ENCODE measurements at places on chromosomes 1 and 21.

- DNase-seq = no peak
These were observed 162.6 kb downstream of the RUNX1 start for GRCh38 chr21:34886240-34887104.

DNA sequence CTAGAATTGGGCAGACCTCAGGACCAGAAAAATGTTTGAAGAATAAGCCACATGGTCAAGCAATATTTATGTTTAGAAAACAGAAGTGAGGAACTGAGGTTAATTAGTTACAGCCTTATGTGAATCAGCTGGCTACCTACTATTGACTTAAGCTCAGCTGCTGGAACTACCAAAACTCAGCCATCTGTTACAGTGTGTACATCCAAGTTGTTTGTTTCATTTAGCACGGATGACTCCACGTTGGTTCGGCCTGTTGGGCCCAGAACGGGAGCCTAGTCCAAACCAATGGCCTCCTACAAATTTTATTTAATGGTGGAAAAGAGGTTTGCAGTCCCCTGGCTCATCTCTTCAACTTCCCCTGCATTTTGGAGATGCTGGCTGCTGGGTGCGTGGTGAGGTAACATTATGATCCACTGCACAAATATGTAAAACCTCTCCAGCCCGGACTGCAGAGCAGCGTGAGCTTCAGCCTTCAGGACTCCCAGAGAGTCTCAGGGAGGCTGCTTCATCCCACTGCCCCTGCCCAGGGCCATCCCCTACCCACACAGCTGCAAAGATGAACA is 143.4 kb downstream of the ZZZ3 start:
- peak; percentile 53 for DNase-seq

DNA sequence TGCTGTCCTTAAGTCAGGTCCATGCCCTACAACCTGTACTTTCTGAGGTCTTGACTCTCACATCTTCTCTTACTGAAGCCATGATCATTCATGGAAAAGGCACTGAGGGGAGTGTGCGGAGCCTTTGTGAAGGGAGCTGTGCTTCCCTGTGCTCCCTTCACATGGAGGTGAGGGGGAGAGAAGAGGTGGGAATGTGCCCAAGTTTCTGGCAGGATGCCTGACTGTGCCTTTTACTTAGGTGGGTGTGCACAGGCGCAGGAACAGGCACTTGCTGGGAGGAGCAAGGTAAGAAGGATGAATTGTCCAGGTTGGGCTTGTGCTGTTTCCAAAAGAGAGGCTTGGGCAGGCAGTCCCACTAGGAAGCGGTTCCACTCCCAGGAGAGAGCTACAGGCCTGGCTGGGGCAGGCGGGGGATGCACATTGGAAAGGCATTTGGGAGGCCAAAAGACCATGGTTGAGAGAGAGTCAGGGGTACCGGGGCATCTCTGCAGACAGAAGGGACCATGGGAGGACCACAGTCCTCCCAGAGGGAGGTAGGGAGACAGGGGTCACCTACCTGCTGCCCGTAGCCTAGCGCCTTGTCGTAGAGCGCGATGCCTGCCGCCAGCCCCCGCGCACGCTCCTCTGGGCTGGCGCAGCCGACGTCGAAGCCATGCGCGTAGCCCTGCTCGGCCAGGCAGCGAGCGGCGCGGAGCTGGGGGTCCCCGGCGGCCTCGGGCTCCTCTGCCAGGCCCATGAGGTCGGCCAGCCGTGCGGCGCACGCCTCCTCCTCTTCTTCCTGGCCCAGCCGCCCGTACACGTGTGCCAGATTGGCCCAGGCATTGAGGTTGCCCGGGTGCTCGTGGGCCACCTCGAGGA is 853 bp downstream of the TTC22 start:
- no peak for DNase-seq

DNA sequence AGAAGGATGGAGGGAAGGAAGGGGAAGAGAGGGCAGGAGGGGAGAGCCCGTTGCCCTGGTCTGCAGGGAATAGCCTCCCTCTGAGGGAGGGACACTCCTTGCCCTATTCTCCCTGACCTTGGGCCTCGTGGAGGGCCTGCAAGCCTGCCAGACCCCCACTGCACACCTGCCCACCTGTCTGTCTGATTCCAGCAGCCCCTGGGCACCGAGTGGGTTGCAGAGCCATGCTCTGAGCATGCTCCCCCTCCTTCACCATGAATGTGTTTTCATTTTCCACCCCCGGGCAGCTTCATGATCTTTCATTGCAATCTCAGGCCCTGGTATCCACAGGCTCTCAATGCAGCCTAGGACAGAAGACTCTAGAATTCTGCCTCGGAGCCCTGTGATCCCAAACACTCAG is 5.1 kb upstream of the NPHP4 start:
- DNase-seq = no peak

DNA sequence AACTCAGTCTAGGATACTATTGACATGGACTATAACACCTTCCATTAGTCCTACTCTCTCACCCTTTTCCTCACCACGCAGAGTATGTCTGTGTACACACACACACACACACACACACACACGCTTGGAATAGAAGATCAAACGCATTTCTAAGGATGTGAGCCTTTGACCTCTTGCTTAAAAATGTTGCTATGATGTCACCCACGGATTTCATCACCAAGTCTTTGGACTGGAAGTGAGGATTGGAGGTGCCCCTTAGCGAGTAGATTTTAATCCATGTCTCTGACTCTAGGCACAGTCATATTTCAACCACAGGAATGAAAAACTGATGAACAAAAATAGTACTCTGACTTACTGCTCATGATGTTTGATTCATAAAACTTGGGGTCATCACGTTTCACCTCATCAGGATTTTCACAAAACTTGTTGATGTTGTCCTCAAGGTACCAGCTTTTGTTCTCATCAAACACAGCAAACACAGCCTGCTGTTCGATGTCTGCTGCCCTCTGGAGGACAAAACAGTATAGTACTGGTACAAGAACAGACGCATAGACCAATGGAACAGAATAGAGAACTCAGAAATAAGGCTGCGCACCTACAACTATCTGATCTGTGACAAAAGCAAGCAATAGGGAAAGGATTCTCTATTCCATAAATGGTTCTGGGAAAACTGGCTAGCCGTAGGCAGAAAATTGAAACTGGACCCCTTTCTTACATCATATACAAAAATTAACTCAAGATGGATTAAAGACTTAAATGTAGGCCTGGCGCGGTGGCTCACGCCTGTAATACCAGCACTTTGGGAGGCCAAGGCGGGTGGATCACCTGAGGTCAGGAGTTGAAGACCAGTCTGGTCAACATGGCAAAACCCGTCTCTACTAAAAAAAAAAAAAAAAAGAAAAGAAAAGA is 39.9 kb downstream of the F5 start:
- peak; percentile 54 for DNase-seq

DNA sequence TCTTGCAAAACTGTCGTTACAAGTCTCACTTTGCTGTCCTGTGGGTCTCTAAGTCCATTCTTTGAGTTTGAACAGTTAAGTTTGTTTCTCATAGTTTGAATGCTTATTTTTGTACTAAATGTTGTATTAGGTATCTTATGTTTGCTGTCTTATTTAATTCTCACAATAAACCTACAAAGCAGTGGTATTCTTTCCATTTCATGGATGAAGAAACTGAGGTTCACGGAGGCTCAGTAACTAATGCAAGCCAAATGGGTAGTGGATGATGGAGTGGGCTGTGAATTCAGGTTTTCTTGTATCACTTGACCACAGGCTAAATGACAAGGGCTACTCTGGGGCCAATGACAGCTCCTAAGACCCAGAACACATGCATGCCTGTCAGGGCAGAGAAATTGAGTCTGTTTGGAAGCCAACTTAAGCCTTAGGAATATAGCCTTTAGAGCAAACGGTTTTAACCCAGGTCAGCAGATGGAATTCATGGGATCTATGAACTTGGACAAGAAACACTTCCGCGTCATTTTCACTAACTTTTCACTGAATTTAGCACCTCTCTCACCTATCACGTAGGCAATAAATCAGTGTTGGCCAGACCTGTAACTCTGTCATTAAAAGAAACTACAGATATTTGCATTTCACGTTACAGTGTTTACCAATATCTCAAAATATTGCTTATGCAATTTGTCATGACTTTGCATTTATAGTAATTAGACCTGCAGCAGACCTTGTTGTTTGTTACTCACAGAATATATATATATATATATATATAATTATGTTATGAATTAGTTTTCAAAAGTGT is 67.1 kb upstream of the TLR5 start:
- DNase-seq = no peak

GRCh38 chr21:46063227-46063626 is 34.7 kb upstream of the COL6A2 start:
- no peak for DNase-seq

- no peak for DNase-seq
These were observed 275.5 kb upstream of the RUNX1 start for GRCh38 chr21:35324372-35325220.

- DNase-seq = no peak
These were observed 36.8 kb downstream of the DIPK1A start for GRCh38 chr1:92924501-92924900.

- DNase-seq = no peak
These were observed 539 bp downstream of the LAMC1 start for GRCh38 chr1:183023601-183024316.

DNA sequence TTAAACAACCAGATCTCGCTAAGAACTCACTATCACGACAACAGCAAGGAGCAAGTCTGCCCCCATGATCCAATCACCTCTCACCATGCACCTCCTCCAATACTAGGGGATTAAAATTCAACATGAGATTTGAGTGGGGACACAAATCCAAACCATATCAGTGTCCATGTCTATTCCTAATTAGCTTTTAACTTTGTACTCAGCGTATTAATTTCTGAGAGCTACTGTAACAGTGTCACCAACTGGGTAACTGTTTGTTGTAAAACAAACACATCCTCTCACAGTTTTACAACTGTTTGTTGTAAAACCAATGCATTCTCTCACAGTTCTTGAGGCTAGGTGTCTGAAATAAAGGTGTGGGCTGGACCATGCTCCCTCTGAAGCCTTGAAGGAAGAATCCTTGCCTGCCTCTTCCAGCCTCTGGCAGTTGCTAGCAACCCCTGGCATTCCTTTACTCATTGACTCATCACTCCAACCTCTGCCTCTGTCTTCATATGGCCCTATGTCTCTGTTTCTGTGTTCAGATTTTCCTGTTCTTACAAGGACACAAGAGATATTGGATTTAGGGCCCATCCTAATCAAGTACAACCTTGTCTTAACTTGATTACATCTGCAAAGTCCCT is 121.2 kb downstream of the LTN1 start:
- DNase-seq = no peak

DNA sequence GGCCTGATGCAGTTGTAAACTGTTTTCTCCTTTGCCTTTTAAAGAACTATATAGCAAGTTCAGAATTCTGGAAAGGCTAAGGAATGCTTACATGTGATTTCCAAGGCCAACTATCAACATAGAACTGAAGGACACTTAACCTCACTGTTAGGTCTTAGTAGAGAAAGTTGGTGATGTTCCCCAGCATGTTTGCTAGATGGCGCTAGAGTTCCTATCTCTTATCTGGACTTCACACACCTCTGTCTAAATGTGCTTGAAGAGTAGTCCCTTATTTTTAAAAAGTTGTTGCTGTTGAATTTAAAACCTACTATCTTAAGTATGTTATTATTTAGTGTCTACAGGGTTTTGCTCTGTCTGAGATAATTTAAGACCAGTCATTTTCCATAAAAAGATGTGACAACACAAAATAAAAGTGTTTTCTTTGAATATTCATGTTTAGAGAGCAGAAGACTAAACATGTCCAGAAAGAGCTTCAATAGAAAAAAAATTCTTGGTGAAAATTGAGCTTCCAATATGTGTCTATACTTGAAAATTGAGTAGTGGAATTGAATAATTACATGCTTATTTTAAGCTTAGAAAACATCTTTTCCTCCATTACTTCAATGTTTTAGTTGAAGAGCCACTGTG is 237.3 kb downstream of the S1PR1 start:
- DNase-seq = no peak

- DNase-seq = no peak
These were observed 32.3 kb downstream of the RCAN1 start for GRCh38 chr21:34582506-34583150.

DNA sequence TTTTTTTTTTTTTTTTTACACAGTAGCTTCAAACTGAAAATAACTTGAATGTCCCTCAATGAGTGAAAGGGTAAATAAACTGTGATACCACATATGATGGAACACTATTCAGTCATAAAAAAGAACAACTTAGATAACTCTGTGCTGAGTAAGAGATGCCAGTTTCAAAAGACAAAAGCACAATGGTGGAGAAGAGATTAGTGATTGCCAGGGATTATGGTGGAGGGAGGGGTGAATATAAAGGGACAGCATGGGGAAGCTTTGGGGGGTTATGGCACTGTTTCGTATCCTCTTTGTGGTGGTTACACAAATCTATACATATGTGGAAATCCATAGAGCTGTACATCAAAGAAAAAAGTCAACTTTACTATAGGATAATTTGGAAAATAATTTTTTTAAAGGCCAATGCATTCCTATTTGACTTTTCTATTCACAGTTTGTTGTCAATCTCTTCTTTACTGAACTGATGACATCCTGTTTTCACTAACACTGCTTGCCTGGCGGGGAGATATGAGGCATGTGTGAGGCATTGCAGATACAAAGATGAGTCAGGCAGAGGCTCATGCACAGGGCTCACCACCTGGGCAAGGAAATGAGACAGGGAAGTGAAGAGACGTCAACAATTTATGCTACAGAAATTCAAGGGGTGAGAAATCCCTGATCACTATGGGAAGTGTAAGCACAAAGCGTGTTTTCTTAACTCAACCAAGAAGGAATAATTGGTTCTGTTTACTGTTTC is 302.7 kb downstream of the DUSP10 start:
- DNase-seq = no peak

- DNase-seq = no peak
These were observed 1.6 kb upstream of the OR2M5 start for GRCh38 chr1:248143311-248143710.

GRCh38 chr1:218317061-218317460 is 28.1 kb upstream of the TGFB2 start:
- DNase-seq = no peak

DNA sequence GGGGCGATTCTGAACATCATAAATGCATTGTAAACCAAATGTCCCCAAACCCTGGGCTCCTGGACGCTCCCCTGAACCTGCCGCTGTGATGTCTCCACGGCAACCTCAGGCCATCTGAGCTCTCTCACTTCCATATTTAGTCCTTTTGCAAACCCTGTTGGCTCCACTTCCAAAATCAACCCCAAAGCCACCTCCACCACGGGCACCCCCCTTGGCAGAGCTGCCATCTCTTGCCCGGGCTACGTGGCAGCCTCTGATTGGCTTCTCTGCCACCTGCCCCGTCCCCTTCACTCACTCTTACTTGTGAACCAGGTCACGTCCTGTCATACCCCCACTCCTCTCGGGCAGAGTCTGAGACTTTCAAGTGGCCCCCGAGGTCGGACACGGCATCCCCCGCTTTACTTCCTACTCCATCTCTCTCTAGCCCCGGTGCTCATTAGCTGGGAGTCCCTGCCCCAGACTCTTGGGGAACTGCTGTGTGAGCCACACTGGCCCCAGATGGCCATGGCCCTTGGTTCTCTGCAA is 15.8 kb downstream of the PRXL2B start:
- no peak for DNase-seq

Measured in AG09319 (cell line).